ENCODE measurements at places on chromosomes 5 and 9.

GRCh38 chr5:127409246-127409917 lies 108.1 kb upstream of the PRRC1 start:
- DNase-seq: no peak

DNA sequence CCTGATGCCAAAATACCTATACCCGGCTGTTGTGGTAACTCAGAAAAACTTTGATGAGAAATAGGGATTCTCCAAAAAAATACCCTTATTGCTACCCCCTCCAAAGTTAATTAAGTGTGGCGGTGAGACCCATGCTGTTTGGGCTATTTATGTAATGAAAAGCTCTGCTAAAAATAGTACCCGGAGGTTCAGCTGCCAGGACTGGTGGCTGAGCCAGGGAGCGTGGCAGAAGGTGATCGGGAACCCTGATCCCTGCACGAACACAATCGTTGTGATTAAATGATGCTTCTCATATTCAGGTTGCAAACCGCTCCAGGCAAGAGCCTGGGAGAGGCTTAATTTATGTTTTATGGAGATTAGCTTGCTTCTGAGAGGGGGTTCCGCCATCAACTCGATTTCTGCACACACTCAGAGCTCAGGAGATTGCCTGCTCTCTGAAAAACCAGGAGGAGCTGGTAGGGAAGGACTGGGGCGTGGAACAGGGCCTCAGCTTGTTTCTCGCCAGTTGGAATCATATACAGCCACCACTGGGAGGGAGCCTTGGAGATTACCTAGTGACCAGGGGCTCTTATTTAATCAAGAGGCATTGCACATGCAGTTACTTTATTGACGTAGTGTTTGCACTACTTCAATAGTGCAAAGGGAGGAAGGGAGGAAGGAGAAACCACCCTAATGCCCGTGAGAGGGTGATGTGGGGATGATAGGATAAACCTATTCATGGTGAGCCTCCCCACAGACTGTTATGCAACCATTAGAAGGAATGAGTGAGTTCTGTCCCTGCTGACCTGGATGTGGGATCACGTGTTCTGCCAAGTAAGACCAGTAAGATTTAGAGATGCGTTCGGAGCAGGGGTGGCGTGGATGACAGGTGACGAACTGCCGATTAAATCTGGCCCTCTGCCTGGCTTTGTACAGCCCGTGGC lies 23.4 kb downstream of the HRH2 start:
- no peak for DNase-seq

DNA sequence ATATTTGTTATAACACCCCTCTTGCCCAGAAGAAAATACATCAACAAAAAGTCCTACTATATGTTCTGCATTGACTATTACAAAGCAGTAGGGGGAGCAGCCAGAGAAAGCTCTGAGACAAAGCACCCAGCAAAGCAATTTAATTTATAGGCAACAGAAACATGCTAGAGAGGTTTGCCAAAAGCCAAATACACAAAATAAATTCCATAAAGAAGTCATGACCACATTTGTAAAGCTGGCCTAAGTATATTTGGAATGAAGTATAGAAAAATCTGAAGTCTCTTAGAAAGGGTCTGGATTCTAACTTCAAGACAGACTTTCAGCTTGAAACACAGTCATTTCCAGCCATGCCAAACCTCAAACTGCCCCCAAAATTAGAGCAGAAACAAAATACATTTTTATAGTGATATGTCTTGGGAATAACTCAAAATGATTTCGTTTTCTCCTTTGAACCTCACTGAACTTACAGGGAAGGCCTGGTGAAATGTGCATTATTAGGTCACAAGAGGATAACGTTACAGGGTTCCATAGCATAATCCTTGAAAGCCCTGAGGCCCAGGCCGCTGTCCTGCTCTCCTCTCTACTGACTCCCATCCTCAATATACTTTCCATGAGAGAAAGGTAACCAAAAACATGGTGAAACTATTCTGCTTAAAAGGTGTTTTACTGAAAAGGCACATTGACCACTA lies 451.8 kb downstream of the RAB3C start:
- DNase-seq: no peak

DNA sequence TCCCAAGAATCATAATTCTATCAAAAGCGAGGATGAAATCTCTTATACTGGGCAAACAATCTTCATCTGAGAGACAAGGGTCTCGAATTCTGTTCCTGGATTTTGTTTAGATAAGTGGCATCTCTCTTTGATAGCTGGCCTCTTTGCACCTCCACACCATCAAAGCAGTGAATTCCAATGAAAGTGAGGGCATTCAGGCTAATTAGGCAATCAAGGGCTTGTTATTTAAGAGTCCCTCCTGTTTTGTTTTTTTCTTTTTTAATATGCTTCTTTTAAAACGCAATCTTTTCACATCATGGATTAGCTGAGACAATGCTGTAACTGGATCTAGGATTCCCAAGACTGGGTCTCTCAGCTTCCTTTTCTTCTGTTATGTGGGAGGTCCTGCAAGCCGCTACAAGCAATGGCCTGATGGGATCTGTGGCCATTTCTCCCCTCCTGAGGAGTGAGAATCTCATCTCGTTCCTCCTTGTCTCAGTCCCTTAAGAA lies 67.9 kb downstream of the TNC start:
- no peak for DNase-seq

GRCh38 chr9:124684169-124684568 lies 86.9 kb downstream of the NR6A1 start:
- no peak for DNase-seq

GRCh38 chr9:21015995-21016394 lies 15.4 kb downstream of the HACD4 start:
- DNase-seq: no peak

DNA sequence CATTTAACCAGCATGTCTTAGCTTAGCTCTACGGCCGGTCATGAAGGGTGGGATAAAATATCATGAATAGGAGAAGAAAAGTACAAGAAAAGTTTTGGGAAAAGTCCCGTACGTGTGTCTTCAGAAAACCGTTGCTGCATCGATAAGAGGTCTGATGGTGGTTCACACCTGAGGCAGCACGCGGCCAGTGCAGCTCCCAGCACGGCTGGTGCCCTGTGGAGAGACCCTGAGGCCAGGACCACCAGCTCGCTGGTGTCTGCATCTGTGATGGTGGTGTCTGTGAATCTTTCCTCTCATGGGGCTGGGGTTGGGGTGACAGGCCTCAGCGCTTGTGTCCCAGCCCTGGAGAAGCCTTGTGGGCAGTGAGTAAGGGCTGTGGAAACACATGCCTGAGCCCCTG lies 148.9 kb upstream of the IRX4 start:
- DNase-seq: peak; percentile 59

- no peak for DNase-seq
Observed at GRCh38 chr9:20382460-20383071, 239.7 kb downstream of the MLLT3 start.

Measured in upper lobe of left lung (tissue), 6 donors.